ENCODE measurements at places on chromosomes 5 and 9. TPM values are rescaled to one million over a fixed set of nuclear protein-coding genes. Genes with fewer than 3 reads are reported as not detected.
A peak's percentile ranks its signal among the peaks of the same experiment; 100 is the strongest.

PCDHA1 gene
- not detected for total RNA-seq

TUSC1 gene
- total RNA-seq: 0.76 TPM

BOD1 gene
- 32.4 TPM for total RNA-seq

PCDHAC1 gene
- not detected for total RNA-seq

NR4A3 gene
- 20.7 TPM for total RNA-seq

IFNA2 gene
- not detected for total RNA-seq

OR1L8 gene
- not detected for total RNA-seq

CLIC3 gene
- total RNA-seq: not detected

- peak; percentile 17 for DNase-seq
Measured at GRCh38 chr5:122515709-122516431, 203.8 kb downstream of the SNCAIP start.

DNA sequence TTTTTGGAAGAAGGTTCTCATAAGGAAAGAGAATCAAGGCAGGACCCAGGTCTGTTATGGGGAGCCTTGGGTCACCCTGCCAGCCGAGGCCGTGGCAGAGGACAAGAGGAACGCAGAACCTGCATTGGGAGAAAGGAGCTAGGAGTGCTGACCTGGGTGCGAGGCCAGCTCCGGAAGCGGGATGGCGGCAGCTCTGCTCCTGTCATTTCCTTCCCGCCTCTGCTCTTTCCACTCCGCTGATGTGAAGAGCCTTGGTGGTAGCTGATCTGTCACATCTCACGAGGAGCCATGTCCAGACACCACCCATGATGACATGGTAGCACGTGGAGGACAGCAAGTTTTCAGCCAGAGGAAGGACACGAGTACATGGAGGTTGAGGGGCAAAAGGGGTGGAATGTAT lies 109.5 kb upstream of the COL5A1 start:
- no peak for DNase-seq

- no peak for DNase-seq
Measured at GRCh38 chr5:57953792-57954191, 471.2 kb upstream of the ACTBL2 start.

- no peak for DNase-seq
Measured at GRCh38 chr5:177539411-177539810, 15.0 kb downstream of the FAM193B start.

DNA sequence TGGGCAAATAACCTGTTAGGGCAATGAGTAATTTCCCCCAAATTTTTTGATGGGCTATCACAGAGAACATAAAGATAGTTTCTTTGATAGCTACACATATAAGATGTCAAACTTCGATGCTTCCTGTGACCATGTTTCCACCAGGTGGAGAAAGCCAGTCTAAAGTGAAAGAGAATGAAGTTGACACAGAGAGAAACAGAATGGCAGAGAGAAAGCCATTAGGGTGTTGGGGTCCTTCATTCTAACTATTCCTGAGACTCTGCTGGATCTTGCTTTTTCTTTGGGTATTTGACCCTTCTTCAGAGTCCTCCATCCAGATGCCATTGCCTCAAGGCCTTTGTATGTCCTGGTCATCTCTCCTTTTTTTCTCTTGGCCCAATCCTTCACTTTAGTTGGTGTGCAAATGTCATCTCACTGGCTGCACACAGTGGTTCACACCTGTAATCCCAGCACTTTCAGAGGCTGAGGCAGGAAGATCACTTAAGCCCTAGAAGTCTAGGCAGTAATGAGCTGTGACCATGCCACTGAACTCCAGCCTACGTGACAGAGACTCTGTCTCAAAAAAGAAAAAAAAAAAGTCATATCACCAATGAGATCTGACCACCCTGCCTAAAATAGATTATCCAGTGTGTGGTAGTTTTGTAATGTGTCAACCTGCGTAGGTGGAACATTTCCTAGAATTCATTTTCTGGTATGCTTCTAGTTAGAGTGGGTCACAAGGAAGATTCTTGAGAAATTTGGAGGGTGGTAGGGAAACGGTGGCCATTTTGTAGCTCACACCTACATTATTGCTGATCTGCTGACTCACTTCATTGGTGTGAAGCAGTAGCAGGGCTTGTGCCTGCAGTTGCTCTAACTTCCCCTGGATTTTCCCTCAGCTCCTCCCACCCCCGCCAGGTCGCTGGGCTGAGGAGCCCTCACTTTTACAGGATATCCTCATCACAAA lies 20.8 kb upstream of the KIF2A start:
- no peak for DNase-seq

DNA sequence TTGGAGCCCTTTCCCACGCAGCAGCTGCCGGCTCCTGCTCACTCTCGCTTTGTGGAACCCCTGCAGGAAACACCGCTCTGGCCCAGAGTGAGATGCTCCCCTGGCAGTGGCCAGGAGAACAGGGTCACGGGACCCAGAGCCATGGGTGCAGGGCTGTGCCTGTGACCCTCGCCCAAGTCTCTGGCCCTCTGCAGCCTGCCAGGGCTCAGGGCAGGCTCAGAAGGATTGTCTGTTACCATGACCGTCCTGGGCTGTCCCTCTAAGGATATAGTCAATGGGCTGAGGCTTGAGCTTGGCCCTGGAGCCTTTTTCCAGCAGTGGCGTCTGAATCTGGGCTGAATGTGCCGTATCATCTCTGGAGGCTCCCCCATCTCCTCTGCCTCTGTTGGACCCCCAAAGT lies 28.7 kb upstream of the AIF1L start:
- DNase-seq: no peak

DNA sequence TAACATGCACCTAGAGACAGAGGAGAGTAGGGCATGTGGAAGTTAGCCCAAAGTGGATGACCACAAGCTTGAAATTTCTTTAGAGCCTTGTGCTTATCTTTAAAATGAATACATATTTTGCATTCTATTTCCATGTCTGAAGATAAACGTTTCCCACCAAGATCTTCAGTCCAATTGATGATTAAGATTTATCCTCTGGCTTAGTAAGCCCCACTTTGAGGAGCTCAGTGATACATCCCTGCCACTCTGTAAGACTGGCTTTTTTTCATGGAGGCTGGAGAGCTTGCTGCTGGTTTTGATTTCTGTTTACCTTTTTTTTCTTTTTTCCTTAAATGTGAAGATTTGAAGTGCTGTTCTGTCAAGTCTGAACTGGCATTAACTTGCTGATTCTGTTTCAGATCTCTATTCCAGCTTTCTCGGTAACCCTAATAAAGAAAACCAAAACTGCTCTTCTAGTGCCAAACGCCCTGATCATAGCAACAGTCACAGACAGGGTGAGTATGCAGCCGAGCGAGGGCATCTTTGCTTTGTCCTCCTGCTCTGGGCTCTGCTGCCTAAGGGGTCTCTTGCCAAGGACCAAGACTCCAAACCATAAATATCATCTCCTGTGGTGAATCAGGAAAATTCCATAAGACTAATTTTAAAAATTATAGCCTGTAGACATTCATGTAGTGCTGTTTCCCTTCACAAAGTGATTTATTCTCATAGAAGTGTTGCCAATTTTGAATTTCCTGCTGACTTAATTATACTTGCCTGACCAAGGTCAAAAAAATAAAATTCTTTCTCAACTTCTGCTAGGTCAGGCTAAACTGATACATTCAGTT lies 54.3 kb downstream of the GRAMD2B start:
- DNase-seq: no peak

DNA sequence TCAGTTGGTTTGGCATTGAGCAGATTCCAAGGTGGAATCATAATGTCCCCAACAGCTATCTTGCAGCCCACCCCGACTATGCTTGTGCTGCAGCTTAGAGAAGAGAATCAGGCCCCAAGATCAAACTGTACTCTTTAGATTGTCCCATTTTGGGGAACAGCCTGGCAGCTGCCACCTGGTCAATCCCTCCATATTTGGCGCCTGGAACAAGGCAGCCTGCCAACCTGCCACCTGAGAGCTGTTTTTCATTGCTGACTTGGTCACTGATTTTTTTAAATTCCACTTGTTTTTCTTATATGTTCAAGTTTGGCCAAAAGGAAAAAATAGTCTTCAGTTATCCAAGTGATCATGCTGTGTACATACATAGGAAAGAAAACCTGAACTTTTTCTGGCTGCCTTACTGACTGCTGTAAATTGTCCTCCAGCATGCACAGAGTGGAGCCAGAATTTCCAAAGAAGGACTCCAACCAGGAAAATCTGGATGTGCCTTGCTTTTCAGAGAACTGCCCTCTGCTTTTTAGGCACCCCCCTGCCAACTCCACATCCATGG lies 504.2 kb downstream of the ENC1 start:
- DNase-seq: no peak

DNA sequence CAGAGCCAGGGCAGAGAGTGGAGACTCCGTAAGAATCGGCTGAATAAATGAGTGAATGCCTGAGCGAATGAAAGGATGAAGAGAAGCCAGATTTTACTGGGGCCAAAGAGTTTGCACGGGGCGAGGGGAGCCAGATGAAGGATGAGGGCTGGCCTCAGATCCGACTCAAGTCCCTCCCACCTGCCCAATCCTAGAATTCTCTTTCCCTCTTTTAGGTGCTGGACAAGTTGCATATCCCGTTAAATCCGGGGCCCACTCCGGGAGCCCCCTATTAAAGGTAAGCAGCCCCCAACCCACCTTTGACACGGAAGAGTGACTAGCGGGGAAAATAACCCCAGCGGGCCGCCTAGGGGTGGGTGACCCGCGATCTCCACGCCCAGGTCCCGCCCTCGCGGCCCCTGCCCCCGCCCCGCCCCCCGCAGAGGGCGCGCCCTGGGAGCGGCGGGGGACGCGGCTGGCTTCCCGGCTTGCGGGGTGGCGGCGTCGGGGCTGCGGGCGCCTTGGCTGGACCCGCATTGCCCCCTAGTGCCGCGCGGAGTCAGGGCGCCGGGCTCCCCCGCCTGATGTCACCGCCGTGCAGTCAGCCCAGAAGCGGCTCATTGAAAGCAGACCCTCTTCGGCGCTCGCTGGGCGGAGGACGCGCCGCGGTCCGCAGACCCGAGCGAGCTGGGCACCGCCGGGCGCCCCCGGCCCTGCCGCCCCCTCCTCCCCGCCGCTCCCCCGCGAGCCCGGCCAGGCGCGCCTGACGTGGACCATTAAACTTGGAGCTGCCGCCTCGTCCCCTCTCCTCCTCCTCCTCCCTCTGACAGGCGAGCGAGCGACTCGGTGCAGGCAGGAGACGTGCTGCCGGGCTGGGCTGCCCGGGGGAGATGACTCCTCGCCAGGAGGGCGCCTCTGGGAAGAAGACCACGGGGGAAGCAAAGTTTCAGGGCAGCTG lies at the start of gene ADRA1B:
ADRA1B (plus strand) TSS at position 579 of the 937 bp plus-strand sequence. CDS start 424 bp downstream, outside the sequence.
- DNase-seq: peak; percentile 55

GRCh38 chr9:5446451-5447236 lies 3.7 kb upstream of the CD274 start:
- DNase-seq: no peak

DNA sequence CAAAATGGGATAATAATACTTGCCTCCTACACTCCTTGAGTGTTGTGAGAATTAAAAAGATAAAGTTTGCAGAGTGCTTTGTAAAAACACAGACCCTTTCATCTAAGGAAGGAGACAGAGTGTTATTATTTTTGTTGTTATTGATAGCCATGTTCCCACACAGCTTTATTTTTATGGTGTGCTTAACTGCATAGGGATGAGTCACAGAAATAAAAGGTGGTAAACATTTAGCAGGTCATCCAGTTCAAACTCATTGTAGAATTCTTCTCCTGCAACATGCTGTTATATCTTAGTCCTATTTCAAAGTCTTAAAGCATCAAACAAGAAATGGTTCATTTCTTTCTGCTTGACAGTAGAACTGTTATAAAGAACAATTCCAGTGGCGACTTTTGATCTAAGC lies 367.5 kb upstream of the ACTBL2 start:
- no peak for DNase-seq
